ENCODE measurements at places on chromosomes 5 and 9.

DNA sequence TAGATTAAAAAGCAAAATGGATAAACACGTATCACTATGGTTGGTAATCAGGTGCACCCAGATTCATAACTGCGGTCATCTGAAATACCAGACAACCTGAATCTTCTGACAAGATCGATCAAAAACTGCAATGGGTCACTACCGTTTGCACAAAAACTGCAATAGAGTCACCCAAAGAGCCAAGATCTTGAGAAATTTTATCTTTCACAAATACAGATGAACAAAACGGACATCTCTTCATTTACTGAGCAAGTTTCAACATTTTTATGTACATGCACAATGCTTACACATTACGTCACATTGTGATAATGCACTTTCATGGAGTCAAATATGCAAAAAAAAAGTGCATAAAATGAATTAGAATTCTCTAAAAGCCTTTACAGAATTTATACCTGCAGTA, 18.6 kb downstream of the PRKAA1 start:
- DNase-seq = no peak

DNA sequence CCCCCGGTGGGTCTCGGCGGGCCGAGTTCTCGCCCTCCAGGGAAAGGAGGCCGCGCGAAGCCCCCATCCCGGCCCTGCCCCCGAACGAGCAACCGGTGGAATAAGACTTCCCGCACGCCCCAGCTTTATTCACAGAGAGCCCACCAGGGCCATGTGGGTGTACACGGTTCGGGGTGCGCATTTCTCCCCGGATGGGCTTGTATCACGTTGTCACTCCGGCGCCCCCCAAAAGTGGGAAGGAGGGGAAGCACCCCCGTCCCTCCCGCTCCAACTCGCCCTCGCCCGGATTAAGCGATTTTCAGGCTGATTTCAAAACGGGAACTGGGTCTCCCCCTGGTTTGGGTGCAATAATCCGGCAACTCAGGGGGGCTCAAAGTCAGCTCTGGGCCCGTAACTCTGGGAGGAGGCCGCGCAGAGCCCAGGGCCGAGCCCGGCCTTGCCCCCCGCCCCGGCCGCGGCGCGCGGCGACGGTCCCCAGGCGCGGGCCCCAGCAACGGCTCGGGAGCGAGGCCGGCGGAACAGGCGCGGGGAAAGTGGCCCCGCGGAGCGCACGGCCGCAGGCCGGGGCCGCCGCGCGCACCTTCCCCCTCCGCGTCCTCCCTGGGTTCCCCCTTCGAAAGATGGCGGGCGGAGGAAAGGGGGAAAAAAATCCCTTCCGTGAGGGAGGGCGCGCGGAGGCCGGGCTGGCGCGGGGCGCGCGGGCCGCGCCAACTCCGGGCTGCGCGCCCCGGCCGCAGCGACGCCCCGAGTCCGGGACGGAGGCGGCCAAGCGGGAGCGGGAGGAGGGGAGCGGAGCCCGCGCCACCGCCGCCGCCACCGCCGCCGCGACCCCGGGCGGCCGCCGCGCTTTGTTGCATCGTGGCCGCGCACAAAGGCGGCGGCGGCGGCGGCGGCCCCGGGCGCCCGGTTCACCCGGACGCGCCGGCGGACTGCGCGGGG, 644 bp downstream of the BRD3 start:
- no peak for DNase-seq

DNA sequence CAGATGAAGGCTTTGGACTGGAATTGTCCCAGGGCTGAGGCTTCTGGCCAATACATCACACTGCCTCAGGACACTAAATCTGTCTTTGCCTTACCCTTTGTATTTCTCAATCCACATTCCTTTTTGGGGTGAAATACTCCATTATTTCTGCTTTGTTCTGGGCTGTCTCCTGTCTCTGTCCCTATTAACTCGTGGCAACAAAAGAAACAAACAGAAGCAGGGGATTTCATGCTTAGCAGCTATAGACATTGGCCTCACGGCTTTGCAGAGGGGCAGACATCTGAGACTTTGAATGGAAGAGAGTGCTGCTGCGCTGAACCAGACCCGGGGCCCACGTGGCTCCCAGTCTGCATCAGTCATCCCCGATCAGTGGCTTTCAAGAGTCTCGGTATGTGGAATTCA, 129.7 kb downstream of the ARL15 start:
- no peak for DNase-seq

GRCh38 chr5:35198075-35198474, 32.2 kb downstream of the PRLR start:
- DNase-seq = peak; percentile 10

GRCh38 chr5:69217151-69217511, 17.6 kb upstream of the CDK7 start:
- DNase-seq = no peak

- no peak for DNase-seq
Measured at GRCh38 chr9:2493529-2493928, 128.1 kb upstream of the VLDLR start.

GRCh38 chr9:73131461-73131860, 20.2 kb upstream of the ANXA1 start:
- DNase-seq = no peak

GRCh38 chr5:111680737-111681413, 76.1 kb downstream of the NREP start:
- DNase-seq = peak; percentile 94

- DNase-seq = no peak
Measured at GRCh38 chr9:115766370-115766955, 387.1 kb upstream of the PAPPA start.

DNA sequence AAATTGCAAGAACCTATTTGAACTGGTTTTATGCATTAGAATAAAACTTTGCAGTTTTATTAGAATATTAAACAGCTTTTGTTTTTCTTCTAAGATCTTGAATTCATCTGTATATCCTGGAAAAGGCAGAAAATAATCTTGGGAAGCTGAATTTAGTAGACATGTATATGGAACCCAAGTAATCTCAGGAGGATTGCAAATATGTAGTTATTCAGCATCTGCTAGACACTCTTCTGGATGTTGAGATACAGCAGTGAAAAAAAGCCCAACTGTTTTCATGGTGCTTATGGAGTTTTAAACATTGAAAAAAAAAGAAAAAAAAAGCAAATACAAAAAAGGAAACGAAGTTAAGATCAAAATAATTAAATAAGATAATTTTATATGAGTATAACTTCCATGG, 922.2 kb upstream of the SEMA6A start:
- no peak for DNase-seq
